Stimulated activated CD8-positive, alpha-beta memory T cell treated with anti-CD3 and anti-CD28 coated beads, Interleukin-4, amount 100 ng/mL, for 1 hour (primary cell): ENCODE measurements at places on chromosomes 1 and 21.

- DNase-seq = no peak
These were observed 162.0 kb upstream of the ZP4 start for GRCh38 chr1:238052496-238053266.

- no peak for DNase-seq
These were observed 23.0 kb downstream of the RNF2 start for GRCh38 chr1:185068341-185068740.

GRCh38 chr1:185632659-185633423 lies 101.3 kb upstream of the HMCN1 start:
- DNase-seq = no peak

DNA sequence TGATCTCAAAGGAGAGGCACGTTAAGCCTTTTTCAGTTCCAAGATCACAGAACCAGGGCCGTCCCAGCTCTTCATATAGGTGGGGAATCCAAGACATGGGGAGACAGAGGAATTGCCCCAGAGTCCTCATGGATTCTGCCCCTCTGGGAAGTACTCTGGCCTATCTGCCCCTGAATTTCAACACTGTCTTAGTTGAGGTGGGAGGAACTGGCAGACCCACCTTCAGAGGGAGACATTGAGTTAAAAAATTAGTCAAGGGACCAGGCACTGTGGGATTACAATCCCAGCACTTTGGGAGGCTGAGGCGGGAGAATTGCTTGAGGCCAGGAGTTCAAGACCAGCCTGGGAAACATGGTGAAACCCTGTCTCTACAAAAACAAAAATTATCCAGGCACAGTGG lies 2.1 kb upstream of the KNCN start:
- DNase-seq = no peak

GRCh38 chr1:111948209-111949171 lies 41.0 kb downstream of the KCND3 start:
- no peak for DNase-seq
